Mesothelial cell of epicardium (in vitro differentiated cells): ENCODE measurements at places on chromosomes 5 and 9. TPM values are rescaled to one million over a fixed set of nuclear protein-coding genes. Genes with fewer than 3 reads are reported as not detected.

- peak overlapping the region; percentile 92 for H3K4me3 ChIP-seq
- no peaks in the 10 kb centered on the region for H3K36me3 ChIP-seq
- DNase-seq: peak; percentile 24
- peak overlapping the region; percentile 69 for H3K27ac ChIP-seq
Observed at GRCh38 chr9:4299005-4299795, 668 bp downstream of the GLIS3 start.

SPATA6L gene
- total RNA-seq: 5.5 to 6.7 TPM (median 6.1 TPM) in 3 replicates

DNA sequence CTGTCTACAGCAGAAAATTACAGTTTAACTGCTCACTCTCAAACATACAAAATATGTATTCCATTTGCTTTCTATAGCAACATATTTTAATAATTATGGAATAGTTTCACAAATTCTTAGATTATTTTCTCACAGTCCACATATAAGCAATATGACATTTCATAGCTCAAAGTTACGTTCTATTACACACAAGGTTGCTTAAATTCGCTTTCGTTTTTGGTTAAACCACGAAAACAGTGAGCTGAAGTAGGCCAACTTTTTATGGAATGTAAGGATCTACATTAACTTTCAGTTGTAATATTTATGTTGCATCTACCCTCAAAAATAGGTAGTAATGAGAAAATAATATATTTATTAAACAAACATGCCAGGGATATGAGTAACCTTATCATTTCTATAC lies 966.0 kb upstream of the ACO1 start:
- no peaks in the 10 kb centered on the region for H3K27me3 ChIP-seq
- no peak overlapping the region for H3K27ac ChIP-seq
- H3K4me3 ChIP-seq: no peak overlapping the region
- DNase-seq: no peak
- H3K4me1 ChIP-seq: peaks cover 22% of the 10 kb centered on the region
- no peaks in the 10 kb centered on the region for H3K36me3 ChIP-seq

MARCHF11 gene
- not detected in 3 replicates for total RNA-seq

DNA sequence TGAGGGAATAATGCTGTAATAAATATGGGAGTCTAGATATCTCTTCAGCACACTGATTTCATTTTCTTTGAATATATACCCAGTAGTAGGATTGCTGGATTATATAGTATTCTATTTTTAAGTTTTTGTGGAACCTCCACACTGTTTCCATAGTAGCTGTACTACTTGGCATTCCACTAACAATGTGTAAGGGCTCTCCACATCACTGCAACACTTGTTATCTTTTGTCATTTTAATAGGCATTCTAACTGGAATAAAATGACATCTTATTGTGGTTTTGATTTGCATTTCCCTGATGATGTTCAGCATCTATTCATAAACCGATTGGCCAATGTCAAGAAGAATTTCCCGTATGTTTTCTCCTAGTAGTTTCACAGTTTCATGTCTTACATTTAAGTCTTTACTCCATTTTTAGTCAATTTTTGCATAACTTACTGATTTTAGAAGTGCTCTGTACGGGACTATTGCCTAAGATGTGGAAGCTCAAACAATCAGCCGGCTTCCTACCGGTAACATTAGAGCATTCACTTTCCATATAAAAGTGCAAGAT lies 1078.8 kb downstream of the TAF11L14 start:
- H3K4me1 ChIP-seq: no peaks in the 10 kb centered on the region
- H3K36me3 ChIP-seq: no peaks in the 10 kb centered on the region
- no peak overlapping the region for H3K4me3 ChIP-seq
- DNase-seq: no peak
- H3K27ac ChIP-seq: no peak overlapping the region

GRCh38 chr9:77883846-77884771 lies 147.5 kb downstream of the GNAQ start:
- H3K27ac ChIP-seq: no peak overlapping the region
- H3K4me3 ChIP-seq: no peak overlapping the region
- H3K4me1 ChIP-seq: peaks cover 31% of the 10 kb centered on the region

- H3K27ac ChIP-seq: no peak overlapping the region
- no peak overlapping the region for H3K4me3 ChIP-seq
- no peak for DNase-seq
- H3K36me3 ChIP-seq: peaks cover 31% of the 10 kb centered on the region
- H3K27me3 ChIP-seq: no peaks in the 10 kb centered on the region
Observed at GRCh38 chr9:114467226-114467750, 38.0 kb downstream of the WHRN start.

DNA sequence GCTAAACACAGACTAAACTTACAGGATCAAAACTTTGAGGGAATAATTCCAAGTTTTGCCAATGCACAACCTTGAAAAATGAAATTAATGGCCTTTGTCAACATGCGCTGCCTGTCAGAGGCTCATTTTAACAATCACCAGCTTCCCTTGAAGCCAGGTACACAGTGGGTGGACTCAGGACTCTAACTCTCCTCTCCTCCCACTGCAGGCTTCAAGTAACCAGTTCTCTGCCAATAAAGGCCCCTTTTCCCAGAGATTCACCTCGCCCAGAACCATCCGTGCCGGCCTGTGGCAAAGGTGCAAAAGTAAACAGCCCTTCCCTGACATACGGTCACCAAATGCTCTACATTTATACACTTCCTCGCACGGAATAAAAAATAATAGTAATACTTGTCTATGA lies 18.4 kb upstream of the FBP2 start:
- no peak overlapping the region for H3K4me3 ChIP-seq
- H3K27ac ChIP-seq: peak overlapping the region; percentile 16
- H3K27me3 ChIP-seq: peaks cover 1% of the 10 kb centered on the region
- DNase-seq: no peak
- H3K4me1 ChIP-seq: peaks cover 19% of the 10 kb centered on the region

GRCh38 chr5:34062419-34062818 lies 19.4 kb upstream of the C1QTNF3 start:
- no peak for DNase-seq
- no peak overlapping the region for H3K27ac ChIP-seq
- H3K27me3 ChIP-seq: no peaks in the 10 kb centered on the region

GRCh38 chr5:15338546-15338945 lies 161.4 kb upstream of the FBXL7 start:
- no peaks in the 10 kb centered on the region for H3K4me1 ChIP-seq
- no peaks in the 10 kb centered on the region for H3K36me3 ChIP-seq
- H3K27ac ChIP-seq: no peak overlapping the region
- no peak for DNase-seq
- H3K27me3 ChIP-seq: no peaks in the 10 kb centered on the region

DNA sequence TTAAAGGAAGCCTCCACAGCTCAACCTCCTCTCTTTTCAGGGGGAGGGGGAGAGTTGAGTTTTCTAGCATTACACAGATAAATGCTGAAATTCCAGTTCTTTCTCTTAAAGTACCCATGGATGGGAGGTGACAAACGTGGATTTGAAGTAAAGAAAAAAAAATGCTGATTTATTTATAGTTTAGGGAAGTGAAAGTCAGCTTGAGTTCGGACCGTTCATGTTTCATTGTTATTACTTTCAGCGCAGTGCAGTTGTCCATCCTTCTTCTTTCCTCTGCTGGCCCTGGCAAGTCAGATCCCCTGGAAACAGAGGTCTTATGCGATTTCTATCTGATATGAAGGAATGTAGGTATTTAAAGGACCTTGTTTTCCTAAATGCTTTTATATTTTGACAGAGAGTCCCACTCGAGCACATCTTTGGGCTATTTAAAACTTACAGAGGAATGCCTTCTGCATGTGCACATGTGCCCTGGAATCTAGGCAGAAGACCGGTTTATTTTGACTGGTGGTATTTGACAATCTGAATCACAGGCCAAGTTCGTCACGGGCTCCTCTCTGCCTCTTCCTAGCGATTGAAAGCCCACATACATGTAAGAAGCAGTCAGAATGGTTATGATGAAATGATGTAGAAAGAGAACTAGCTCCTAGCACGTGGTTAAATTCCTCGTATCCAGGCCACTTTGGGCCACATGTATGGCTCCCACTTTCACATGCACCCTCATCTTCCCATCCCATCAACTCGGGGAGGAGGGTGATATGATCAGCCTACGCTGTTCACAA lies 385.2 kb upstream of the KLF4 start:
- H3K4me3 ChIP-seq: no peak overlapping the region
- H3K27ac ChIP-seq: no peak overlapping the region
- no peaks in the 10 kb centered on the region for H3K36me3 ChIP-seq

DNA sequence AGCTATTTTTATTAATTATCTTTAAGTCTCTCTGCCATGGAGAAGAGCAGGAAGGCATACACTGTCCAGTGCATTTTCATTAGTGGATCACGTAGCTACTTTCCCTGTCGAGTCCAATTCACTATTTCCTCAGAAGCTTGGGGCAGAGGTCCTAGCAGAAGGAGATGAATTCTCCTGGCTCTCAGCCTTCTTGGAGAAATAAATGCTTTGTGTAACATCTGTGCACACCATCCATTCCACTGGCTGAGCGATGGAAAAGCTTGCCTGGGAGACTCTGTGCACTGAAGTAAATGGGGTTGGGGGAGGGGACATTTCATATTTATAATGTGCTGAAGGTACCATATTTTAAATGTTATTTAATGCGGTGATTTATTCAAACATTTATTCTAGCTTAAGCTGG lies 23.4 kb downstream of the PROP1 start:
- peaks cover 1% of the 10 kb centered on the region for H3K36me3 ChIP-seq
- H3K4me1 ChIP-seq: no peaks in the 10 kb centered on the region
- H3K27me3 ChIP-seq: peaks cover 2% of the 10 kb centered on the region
- no peak for DNase-seq
- H3K4me3 ChIP-seq: no peak overlapping the region
- H3K27ac ChIP-seq: no peak overlapping the region

DNA sequence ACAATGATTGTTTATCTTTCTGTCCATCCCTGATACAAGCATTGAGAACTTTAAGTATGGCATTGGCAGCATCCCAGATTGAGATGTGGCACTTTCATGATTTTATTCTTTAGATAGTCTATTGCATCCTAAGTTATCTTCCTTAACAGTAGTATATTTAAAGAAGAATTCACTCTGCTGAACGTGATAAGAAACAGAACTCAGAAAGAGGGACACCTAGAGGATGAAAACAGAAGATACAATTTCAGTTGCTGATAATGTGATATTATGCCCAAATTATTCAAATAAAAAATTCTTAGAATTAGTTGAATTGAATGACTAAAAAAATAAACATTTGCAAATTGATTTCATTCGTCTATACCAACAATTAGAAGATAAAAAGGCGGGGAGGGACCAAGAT lies 218.1 kb upstream of the DMRTA1 start:
- DNase-seq: no peak
- H3K27me3 ChIP-seq: no peaks in the 10 kb centered on the region
- H3K36me3 ChIP-seq: peaks cover 20% of the 10 kb centered on the region
- peaks cover 2% of the 10 kb centered on the region for H3K4me1 ChIP-seq
- no peak overlapping the region for H3K27ac ChIP-seq
- no peak overlapping the region for H3K4me3 ChIP-seq

BRINP1 gene
- total RNA-seq: 11.4 to 13.2 TPM (median 13.0 TPM) in 3 replicates

GRCh38 chr5:135690466-135690865 lies 111.7 kb upstream of the CXCL14 start:
- H3K27ac ChIP-seq: no peak overlapping the region
- no peaks in the 10 kb centered on the region for H3K27me3 ChIP-seq
- H3K36me3 ChIP-seq: no peaks in the 10 kb centered on the region
- no peak for DNase-seq

- no peak overlapping the region for H3K4me3 ChIP-seq
- H3K27ac ChIP-seq: no peak overlapping the region
- H3K4me1 ChIP-seq: no peaks in the 10 kb centered on the region
- H3K27me3 ChIP-seq: peaks cover 4% of the 10 kb centered on the region
- H3K36me3 ChIP-seq: no peaks in the 10 kb centered on the region
Observed at GRCh38 chr9:74479711-74480110, 17.4 kb upstream of the RORB start.

DNA sequence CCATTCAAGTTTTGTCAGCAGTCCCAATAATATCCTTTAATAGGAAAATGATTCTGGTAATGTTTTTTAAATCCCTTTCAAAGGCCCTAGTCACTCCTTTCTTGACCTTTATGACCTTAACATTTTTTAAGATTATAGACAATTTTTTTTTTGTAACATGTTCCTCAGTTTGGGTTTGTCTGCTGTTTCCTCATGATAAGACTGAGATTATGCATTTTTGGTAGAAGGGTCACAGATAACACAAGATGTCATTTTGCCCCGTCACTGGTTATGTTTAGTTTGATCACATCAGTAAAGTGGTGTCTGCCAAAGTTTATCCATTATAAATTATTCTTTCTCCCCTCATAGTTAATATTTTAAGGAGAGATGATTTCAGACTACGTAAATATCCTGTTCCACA lies 16.0 kb upstream of the PTPDC1 start:
- DNase-seq: no peak
- H3K27me3 ChIP-seq: no peaks in the 10 kb centered on the region
- H3K36me3 ChIP-seq: peaks cover 26% of the 10 kb centered on the region
- no peak overlapping the region for H3K4me3 ChIP-seq
- no peak overlapping the region for H3K27ac ChIP-seq
- no peaks in the 10 kb centered on the region for H3K4me1 ChIP-seq

CORO2A gene
- 5.9 to 6.3 TPM (median 5.9 TPM) in 3 replicates for total RNA-seq

DNA sequence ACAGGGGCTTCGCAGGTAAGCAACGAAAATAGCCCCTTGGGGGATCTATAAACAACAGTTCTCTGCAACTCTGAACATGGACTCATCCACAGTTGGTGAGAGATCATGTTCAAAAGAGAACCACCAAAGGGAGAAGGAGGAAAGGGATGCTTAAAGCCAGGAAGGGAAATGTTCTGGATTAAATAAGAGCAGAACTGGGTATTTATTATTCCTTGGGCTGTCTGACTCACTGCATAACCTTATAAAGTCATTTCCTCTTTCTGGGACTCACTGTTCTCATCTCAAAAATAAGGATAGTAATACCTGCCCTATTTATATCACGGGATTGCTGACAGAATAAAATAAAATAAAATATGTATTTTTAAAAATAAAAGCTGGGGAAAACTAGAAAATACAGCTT lies 11.2 kb upstream of the MARCHF3 start:
- H3K27ac ChIP-seq: no peak overlapping the region
- H3K27me3 ChIP-seq: peaks cover 12% of the 10 kb centered on the region
- no peaks in the 10 kb centered on the region for H3K36me3 ChIP-seq
- H3K4me1 ChIP-seq: no peaks in the 10 kb centered on the region
- H3K4me3 ChIP-seq: no peak overlapping the region
- no peak for DNase-seq

DNA sequence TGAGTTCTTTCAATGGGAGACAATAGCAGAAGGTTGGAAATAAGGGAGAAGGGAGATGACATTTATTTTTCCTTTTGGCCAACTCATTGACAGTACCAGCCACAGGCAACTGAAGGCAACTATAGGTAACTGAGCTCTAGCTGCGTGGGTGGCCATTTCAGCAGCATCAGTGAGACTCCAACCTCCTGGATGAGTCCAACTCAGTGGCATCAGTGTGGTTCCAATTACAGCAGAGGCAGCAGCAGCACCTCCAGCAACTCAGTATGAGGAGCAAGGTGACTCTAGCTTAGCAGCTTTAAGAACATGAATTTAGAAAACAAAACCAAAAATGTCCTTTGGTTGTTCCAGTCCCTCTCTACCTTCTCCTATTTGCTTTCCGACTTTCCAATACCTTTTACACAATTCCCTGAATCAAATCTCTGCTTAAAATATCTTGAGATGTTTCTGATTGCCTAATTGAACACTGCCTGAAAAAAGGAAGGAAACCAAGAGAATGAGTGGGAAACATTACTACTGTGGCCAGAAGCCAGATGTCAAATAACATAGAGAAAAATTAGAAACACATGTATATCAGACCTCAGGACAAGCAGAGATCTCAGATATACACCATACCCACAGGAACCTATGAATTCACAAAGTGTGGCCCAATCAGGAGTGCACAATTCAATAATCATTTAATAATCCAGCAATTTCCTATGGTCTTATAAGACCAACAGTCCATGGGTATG lies 166.5 kb upstream of the RORB start:
- no peak overlapping the region for H3K4me3 ChIP-seq
- no peak for DNase-seq
- peaks cover 72% of the 10 kb centered on the region for H3K27me3 ChIP-seq
- peaks cover 3% of the 10 kb centered on the region for H3K4me1 ChIP-seq

AK8 gene
- total RNA-seq: 1.5 to 2.1 TPM (median 2.0 TPM) in 3 replicates

FAM81B gene
- total RNA-seq: 2.7 to 4.3 TPM (median 4.0 TPM) in 3 replicates
